Astrocyte (in vitro differentiated cells and primary cell): ENCODE measurements at places on chromosomes 3 and 15.

GRCh38 chr3:32675650-32676049, 9.3 kb upstream of the CNOT10 start:
- DNase-seq: no peak

GRCh38 chr15:63075015-63075983, 32.8 kb downstream of the TPM1 start:
- peak; percentile 64 for DNase-seq

GRCh38 chr15:92848852-92849598, 51.1 kb upstream of the CHD2 start:
- peak; percentile 94 for DNase-seq

DNA sequence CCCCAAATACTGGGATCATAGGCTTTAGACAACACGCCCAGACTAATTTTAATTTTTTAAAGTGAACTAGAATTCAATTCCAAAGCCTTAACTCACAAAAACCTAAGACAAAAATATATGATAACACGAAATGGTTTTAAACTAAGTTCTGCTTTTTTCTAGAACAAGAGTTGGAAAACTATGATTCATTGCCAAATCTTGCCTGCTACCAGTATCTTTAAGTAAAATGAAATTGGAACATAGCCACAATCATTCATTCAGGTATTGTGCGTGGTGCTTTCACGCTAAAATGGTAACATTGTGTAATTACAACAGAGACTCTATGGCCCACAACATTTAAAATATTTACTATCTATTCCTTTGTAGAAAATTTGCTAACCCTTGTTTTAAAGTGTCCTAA, 488.0 kb upstream of the ZNF385D start:
- no peak for DNase-seq

- no peak for DNase-seq
Measured at GRCh38 chr3:52004906-52005395, 9.3 kb upstream of the RPL29 start.

DNA sequence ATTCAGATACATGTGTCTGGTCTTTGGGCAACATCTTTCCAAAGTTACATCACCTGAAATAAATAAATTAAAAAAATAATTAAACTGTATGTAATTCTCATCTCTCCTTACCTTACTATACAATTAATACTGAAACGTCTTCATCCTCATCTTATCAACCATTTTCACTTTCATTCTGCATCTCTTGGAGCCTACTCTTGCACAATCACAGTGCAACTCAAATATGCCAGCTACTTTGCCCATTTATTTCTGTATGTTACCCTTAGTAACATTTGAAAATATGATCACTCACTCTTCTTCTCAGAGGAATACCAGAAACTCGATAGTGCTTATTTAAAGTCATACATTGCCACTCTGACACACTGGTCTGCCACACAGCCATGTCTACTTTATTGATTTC, 1357.1 kb upstream of the CADM2 start:
- DNase-seq: no peak

- DNase-seq: no peak
Measured at GRCh38 chr3:127770671-127771355, 51.5 kb downstream of the MGLL start.

GRCh38 chr15:51224428-51224827, 114.0 kb downstream of the CYP19A1 start:
- peak; percentile 30 for DNase-seq

DNA sequence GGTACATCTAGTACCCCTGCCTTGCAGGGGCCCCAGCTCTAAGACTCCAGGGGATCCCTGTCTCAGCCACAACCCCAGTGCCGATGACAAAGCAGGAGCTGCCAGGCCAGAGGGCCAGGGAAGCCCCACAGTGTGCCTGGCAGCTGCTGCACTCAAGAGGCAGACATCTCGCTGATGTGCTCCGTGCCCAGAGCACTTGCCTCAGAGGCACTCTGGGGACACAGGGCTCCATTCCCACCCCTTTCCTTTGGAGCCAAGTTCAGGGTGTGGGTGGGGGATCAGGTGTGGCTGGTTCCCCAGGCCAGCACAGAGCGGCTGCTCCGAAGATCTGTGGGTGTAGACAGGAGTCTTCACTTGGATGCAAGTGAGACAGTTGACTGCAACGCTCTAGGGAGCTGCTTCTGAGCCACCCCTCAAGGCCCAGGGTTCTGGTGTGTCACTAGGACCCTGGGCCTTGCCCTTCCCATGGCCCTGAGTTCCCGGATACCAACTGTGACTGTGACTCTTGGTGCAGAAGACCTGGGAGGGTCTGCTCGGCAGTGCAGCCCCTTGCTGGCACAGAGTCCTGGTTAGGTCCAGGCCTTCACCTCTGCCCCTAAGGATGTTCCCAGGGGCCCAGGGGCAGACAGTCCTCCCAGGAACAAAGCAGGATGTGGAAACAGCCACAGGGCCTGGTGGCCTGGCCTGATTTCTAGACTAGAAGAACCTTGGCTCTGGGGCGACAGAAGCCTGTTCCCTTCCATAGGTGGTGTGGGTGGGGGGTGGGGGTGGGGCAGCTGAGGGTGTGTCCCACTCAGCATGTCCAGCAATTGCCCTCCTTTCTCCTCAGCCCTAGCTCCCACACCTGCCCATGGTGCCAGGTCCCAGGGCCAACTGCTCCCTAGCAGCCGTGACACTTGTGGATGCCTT, 2.5 kb downstream of the NT5DC2 start:
- DNase-seq: no peak

DNA sequence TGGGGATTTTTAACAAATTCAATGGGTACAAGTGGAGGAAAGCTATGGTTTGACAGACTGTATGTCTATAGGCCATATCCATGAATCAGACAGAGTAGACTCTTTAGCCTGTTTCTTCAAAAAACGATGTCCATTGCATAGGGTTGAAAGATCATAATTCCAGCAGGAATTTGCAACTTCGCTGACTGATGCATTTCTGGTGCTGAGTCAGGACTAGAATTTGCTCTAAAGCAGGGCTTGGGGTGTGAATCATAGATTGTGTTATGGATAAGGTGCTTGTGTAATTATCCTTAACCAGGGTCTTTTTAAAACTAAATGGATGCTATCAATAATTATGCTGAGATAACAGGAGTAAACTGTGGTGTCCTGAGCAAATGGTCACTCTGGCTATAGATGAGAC, 200.4 kb upstream of the TBC1D5 start:
- peak; percentile 69 for DNase-seq

- peak; percentile 42 for DNase-seq
Measured at GRCh38 chr3:72368331-72368975, 479.8 kb downstream of the SHQ1 start.

GRCh38 chr3:193974191-193974652, 161.7 kb upstream of the HES1 start:
- peak; percentile 97 for DNase-seq

- no peak for DNase-seq
Measured at GRCh38 chr3:25781758-25782594, 1.3 kb downstream of the NGLY1 start.

GRCh38 chr3:134652409-134652831, 1.6 kb upstream of the KY start:
- DNase-seq: no peak

DNA sequence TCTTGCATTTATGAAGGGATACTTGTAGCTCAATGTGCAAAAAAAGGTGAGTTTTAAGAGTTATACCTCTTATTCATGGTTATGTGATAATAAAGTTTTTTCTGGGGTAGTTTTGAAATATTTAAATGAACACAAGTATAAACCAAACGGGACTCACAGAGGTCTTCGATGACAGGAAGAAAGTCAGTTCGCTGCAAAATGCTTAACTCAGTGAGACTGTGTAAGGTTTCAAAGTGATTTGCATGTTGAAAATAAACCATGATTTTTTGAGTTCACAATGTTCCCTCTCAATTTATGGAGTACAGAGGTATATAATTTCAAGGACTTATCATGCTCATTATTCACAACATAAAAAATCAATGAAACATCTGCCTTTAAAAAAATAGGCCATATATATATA, 36.3 kb upstream of the MYH15 start:
- no peak for DNase-seq

DNA sequence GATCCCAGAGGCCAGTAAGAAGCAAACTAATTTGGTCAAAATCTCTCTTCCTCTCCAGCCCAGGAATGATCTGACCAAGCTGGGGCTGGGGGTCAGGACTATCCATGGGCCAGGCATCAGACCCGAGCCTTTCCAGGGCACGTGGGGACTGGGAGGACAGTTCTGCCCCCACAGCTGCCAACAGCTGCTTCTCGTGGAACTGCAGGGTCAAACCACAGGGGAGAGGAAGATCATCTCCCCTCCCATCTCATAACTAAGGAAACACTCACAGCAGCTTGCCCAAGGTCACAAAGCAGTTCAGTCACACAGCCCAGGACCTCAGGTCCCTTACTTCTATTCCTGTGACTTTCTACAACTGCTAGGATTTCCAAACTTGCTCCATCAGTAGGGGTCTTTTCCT, 47.1 kb downstream of the DAPK2 start:
- no peak for DNase-seq
